ENCODE measurements at places on chromosomes 11 and 22.

DNA sequence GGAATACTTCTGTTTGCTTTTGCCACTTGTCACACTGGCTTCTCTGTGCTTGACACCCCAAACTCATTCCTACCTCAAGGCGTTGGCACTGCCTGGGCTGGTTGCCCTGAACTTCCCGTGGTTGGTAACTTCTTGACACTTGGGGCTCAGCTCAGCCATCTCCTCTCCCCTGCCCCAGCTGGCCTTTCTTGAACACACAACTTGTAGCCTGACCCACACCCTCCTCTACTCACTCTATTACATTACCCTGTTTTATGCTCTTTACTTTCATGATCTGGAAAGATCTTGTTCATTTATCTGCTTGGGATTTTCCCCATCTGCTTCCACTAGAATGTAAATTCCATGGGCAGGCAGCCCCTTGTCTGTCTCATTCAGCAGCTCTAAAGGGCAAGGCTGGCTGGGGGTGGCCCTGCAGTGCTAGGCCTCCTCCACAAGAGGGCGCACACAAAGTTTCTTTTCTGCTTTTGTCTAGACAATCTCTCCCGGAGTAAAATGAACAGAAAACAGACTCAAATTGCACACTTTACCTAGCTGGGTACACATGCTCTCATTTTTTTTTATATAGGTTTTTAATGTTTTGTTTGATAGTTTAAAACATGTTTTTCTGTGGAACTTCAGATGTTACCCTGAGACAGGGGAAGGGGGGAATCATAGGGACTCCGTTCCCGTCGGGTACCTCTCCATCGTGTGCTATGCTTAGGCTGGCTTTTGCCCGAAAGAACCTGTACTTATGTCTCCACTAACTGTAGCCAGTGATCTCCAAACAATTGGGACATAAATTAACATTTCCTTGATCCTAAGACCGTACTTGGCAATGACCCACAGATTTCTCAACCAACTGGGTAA, 16.4 kb upstream of the MRGPRX2 start:
- peak; percentile 3 for DNase-seq

DNA sequence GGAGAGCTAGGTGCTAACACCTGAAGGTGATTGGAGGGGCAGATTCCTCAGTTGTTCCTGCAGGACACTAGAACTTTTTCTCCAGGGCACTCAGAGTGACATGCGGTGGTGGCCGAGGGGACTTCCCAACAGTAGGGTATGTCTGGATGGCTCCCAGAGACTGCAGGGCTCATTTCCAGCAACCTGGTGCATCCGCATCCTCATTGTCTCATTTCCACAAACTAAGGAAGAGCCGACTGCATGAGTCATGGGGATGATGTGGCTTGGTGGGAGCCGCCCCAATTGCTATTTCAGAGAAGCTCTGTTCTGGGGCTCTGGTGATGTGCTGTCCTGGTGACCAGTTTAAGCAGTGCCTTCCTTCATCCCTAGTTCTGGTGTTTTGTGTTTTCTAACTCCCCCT, 2.8 kb upstream of the ROBO4 start:
- DNase-seq = peak; percentile 40

GRCh38 chr22:21003782-21004181, 1.9 kb upstream of the THAP7 start:
- DNase-seq = no peak

GRCh38 chr22:50444663-50445062, 30.2 kb downstream of the SBF1 start:
- no peak for DNase-seq

GRCh38 chr22:24595228-24595627, 2.4 kb upstream of the LRRC75B start:
- DNase-seq = no peak

GRCh38 chr22:27418261-27418660, 383.3 kb downstream of the MN1 start:
- DNase-seq = no peak
